ENCODE measurements at places on chromosomes 3 and 15.
A peak's percentile ranks its signal among the peaks of the same experiment; 100 is the strongest.

DNA sequence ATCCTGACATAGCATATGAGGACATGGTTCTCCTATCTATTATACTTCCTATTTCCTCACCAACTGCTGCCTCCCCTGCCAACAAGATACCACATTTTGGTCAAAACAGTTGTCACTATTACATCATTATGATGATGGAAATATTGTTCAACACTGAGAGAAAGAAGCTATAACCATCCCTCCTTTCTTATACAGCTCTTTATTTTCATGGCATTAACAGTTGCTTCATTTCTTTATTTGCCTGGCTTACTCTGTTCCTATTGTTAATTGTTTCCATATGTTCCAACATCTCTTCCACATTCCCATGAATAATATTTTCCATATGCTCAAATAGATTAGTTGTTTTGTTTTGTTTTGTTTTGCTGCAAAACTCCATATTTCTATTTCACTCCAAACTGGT, 40.8 kb upstream of the FILIP1L start:
- DNase-seq = no peak

GRCh38 chr3:77227567-77227966, 187.7 kb downstream of the ROBO2 start:
- no peak for DNase-seq

- DNase-seq = no peak
Measured at GRCh38 chr3:132545471-132545870, 51.6 kb upstream of the ACKR4 start.

- DNase-seq = no peak
Measured at GRCh38 chr3:128494367-128494650, 1.3 kb upstream of the GATA2 start.

- no peak for DNase-seq
Measured at GRCh38 chr3:161100994-161101393, 4.2 kb downstream of the B3GALNT1 start.

- DNase-seq = no peak
Measured at GRCh38 chr3:182438398-182438797, 354.9 kb upstream of the ATP11B start.

- DNase-seq = no peak
Measured at GRCh38 chr3:73341272-73341935, 279.9 kb downstream of the EBLN2 start.

GRCh38 chr3:99128725-99129505, 227.4 kb upstream of the DCBLD2 start:
- no peak for DNase-seq

GRCh38 chr3:194586836-194587235, 46.4 kb downstream of the TMEM44 start:
- DNase-seq = no peak

DNA sequence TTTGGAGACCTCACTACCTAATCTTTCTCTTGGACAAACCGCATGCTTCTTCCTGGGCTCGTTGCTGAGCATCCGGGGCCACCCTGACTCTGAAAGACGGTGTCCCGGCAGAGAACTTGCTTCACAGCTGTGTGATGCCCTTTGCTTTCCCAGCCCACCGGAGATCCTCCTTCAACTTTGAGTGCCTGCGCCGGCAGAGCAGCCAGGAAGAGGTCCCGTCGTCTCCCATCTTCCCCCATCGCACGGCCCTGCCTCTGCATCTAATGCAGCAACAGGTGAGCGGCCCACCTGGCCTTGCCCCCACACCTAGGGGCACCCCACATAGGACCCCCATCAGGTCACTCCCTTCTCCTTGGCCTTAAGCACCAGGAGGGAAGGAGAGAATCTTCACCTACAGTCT, 37.7 kb downstream of the CHDH start:
- DNase-seq = no peak

DNA sequence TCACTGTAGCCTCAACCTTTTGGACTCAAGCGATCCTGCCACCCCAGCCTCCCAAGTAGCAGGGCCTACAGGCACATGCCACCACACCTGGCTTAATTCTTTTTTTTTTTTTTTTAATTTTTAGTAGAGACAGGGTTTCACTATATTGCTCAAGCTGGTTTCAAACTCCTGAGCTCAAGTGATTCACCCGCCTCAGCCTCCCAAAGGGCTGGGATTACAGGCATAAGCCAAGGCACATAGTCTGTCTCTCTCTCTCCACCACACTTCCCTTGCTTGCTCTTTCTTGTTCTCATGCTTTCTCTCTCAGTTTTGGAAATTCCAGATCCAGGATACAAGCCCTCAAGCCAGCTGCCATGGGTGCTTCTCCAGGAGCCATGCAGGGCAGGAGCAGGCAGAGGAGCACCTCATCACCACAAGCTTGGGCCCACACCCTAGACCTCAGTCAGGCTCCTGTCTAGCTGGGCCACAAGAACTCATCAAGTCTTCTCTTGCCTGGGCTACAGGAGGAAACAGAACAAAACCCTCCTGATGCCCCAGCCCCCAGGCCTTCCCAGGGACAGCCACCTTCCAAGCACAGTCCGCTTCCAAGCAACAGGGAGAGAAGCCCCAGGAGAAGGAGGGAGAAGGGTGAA, 145.3 kb upstream of the LPP start:
- DNase-seq = no peak

GRCh38 chr3:46566040-46566641, at the start of gene LRRC2:
Gene LRRC2, minus strand, starts transcription at chr3:46566302. Its CDS starts 14,711 bp downstream, at chr3:46551591.
- DNase-seq = peak; percentile 31

- no peak for DNase-seq
Measured at GRCh38 chr3:6228958-6229683, 631.8 kb upstream of the GRM7 start.

DNA sequence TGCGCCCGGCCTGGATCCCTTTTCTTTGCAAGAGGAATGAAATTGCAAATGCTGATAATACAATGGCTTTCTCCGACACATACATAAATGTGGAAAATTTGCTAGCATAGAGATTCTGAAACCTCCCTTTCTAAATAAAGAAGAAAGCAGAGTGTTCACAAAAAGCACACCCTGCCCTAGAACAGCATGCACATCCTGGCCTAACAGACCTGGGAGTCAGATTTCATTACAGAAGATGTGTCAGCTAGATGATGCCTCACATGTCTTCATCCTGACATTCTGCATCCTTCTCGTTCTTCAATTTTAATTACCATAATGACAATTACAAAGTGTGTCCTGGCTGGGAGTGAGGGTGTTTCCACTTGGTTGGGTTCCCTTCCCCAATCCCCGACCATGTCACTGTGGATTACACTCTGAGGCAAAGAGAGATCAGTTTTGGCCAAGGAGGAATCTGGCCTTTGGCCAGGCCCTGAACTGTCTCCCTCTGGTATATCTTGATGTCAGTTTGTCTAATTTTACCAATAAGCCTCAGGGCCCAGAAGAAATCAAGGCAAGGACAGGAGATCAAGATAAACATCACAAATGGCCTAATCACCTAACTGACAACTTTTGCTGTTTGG, 104.9 kb upstream of the SPATA12 start:
- no peak for DNase-seq

Data from endothelial cell (in vitro differentiated cells).